ENCODE measurements at places on chromosomes 12 and 14.

GRCh38 chr14:96705422-96706092 lies 91.6 kb upstream of the VRK1 start:
- no peak for DNase-seq

DNA sequence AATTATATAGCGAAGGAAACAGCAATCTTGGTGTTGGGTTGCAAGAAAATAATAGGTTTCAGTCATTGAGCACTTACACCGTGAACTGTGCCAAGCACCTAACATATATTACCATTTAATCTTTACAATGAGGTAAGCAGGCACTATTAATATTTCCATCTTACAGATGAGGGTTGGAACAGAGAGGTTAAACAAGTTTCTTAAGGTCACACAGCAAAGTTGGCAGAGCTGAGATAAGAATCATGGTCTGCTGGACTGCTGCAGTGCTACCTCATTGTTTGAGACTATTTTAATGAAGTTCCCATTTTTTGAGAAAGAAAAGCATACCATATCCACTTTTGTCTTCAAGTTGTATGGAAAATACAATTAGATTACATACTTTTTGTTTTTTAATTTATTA lies 1.7 kb downstream of the ERG28 start:
- no peak for DNase-seq

DNA sequence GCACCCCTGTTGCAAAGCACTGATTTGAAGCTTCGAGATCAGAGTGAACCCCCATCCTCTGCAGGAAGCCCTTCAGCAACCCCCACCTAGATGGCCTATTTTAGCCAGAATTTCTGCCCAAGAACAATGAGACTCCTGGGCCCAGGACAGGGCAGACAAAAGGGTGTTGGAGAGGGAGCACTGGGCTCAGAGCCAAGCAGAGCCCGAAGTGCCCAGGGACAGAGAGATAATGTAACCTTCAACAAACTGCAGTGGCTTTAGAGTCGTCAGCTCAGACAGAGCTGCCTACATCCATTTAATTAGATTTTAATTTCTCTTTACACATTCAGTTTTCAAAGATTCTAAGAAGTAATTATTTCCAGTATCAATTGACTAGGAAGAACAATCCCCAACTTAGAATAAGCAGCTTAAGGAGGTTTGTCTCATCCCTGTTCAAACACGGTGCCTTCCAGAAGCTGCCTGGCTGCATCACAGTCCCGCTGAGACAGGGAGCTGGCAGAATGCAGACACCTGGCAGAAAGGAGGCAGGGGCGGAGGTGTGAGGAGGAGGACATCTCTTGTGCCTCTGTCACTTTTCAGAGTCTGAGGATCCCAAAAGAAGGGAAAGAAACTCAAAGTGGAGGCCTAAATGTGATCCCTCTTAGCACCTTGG lies 504.9 kb upstream of the CCDC196 start:
- DNase-seq: peak; percentile 57

DNA sequence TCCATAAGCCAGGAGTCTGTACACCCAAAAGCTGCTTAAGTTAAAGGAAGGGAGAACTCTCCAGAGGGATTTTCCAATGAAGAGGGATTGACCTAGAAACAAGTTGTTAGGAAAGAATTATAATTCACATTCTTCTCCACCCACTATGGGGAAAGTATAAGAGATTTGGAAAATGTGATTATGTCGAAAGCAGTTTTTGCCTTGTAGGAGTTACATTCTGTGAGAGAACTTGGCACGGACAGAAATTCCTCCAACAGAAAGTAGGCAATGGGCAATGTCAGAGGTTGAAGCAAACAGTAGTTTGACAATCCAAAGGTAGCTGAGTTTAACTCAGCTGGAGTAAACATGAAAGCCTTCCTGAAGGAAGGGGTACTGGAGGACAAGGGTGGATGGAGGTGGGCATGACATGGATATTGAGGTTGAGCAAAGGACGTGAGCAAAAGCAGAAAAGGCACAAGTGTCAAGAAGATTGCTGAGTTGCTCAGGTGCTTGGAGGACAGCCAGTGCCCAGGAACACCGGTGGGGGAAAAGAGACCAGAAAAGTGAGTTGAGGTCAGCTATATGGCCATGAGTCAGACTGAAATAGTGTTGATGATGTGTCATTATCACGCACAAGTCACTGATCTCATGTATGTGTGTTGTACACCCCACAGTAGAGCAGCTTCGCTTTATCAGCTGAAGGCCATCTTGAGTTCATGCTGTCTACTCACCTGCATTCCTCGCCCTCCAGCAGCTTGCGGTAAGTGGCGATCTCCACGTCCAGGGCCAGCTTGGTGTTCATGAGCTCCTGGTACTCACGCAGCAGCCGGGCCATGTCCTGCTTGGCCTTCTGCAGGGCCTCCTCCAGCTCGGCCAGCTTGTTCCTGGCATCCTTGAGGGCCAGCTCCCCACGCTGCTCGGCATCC lies 4.0 kb downstream of the KRT5 start:
- DNase-seq: no peak

- DNase-seq: no peak
Observed at GRCh38 chr14:22666203-22666893, 22.2 kb upstream of the OR6J1 start.
